ENCODE measurements at places on chromosomes 3 and 15. TPM values are rescaled to one million over a fixed set of nuclear protein-coding genes. Genes with fewer than 3 reads are reported as not detected.

Gene CCDC13
- total RNA-seq: 1.3 TPM

DNA sequence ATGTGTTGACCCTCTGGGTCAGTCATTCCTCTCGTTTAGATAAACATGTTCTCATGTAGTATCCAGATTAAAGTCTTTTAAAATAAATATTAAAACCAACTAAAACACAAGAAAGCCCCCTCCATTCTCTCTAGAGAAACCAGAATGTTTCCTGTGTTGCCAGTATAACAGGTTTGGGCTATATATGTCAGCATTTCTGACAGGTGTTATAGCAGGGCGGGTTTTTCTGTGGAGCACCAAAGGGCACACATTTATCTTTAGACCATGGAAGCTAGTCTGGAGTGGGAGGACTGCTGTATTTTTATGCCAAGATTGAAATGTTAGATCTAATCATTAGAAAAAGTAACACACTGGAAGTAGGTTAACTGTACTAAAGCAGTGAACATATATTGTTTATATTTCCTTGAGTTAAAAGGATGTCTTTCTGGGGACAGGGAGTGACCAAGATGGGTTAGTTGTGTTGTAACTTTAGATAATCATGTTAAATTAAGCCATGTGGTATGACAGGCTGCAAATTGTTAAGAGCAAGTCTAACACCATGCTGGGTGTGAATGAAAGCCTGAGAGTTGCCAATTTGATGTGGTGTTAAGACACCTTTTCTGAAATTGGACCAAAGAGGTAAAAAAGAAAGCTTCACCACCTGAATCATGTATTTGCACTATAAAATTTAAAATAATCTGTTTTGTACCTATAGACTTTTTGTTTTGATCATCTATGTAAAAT lies 15.6 kb downstream of the KCTD6 start:
- peaks cover 6% of the 10 kb centered on the region for H3K36me3 ChIP-seq
- no peak for DNase-seq
- H3K27ac ChIP-seq: no peak overlapping the region
- no peaks in the 10 kb centered on the region for H3K27me3 ChIP-seq

GRCh38 chr3:97464035-97464434 lies 300.5 kb upstream of the ARL6 start:
- no peaks in the 10 kb centered on the region for H3K4me1 ChIP-seq
- no peak overlapping the region for H3K4me3 ChIP-seq
- H3K27me3 ChIP-seq: no peaks in the 10 kb centered on the region
- no peak overlapping the region for H3K27ac ChIP-seq
- H3K36me3 ChIP-seq: no peaks in the 10 kb centered on the region

GRCh38 chr15:73747847-73748590 lies 5.1 kb downstream of the INSYN1 start:
- H3K36me3 ChIP-seq: no peaks in the 10 kb centered on the region
- peaks cover 5% of the 10 kb centered on the region for H3K4me1 ChIP-seq
- H3K27ac ChIP-seq: no peak overlapping the region
- no peak for DNase-seq
- no peak overlapping the region for H3K4me3 ChIP-seq

GRCh38 chr15:90004252-90004651 lies 3.1 kb downstream of the ZNF710 start:
- no peaks in the 10 kb centered on the region for H3K27me3 ChIP-seq
- H3K4me1 ChIP-seq: peaks cover 40% of the 10 kb centered on the region
- H3K4me3 ChIP-seq: peak overlapping the region; percentile 36
- no peaks in the 10 kb centered on the region for H3K36me3 ChIP-seq
- H3K27ac ChIP-seq: peak overlapping the region; percentile 97
- peak; percentile 71 for DNase-seq

Gene GPR160
- 0.76 TPM for total RNA-seq

DNA sequence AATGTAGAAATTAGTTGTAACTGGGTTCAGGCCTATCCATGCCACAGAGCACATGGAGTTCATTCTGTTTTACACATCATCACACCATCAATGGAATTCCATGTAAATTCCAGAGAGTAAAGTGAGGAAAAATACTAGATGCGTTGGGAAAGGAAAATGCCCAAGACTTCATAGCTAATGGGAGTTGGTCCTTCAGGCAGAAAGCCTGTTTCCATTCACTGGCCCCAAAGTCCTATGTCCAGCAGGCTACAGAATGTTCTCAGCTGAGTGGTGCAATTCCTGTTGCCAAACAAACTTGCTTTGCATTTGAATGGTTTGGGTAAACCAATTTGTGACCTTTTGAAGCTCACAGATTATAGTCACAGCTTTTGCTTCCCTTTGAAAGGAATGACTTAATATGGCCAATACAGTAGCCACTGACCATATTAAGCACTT lies 164.6 kb upstream of the PFN2 start:
- no peak overlapping the region for H3K27ac ChIP-seq
- H3K4me3 ChIP-seq: no peak overlapping the region
- no peaks in the 10 kb centered on the region for H3K27me3 ChIP-seq
- H3K36me3 ChIP-seq: no peaks in the 10 kb centered on the region

Gene CCDC39
- total RNA-seq: not detected

GRCh38 chr3:170485294-170485693 lies 66.6 kb downstream of the CLDN11 start:
- DNase-seq: no peak
- no peak overlapping the region for H3K27ac ChIP-seq
- H3K27me3 ChIP-seq: no peaks in the 10 kb centered on the region
- no peaks in the 10 kb centered on the region for H3K4me1 ChIP-seq

DNA sequence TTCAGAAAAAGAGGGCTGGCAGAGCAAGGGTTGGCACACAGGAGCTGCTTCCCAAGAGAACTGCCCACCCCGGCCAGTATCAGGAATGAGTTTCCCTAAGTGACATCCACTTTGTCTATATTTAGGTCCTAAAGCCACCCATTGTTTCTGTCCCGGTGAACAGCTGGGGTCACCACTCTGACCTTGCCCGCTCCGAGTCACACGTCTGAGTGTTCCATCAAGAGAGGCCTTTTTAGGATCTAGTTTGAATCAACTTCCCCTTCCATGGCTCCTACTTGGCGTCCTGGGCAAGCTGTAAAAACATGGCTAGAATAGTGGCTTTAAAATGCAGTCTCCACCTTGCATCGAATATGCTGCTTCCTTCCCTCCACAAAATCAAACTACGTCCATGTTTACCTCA lies 109.6 kb upstream of the ARHGEF3 start:
- H3K4me1 ChIP-seq: no peaks in the 10 kb centered on the region
- no peak overlapping the region for H3K4me3 ChIP-seq
- no peak for DNase-seq
- no peaks in the 10 kb centered on the region for H3K36me3 ChIP-seq
- H3K27ac ChIP-seq: no peak overlapping the region

Gene B3GALNT1
- total RNA-seq: 3.4 TPM

DNA sequence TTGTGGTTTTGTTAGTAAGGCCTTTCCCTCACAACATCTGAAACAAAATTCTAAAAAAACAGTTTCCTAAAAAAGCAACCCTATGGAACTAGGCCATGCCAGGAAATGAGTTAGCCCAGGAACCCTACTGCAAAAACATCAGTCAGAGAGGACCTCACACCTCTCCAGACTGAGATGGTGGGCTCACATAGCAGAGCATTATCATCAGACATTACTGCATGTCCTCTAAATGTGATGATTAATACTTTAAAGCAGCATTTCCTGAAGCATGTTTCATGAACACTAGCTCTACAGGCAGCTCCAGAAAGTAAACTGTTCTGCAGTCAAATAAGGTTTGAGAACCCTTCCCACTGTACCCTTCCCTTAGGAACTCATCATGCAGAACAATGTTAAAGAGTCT lies 232.3 kb upstream of the MRPL3 start:
- no peaks in the 10 kb centered on the region for H3K27me3 ChIP-seq
- H3K36me3 ChIP-seq: no peaks in the 10 kb centered on the region
- no peak overlapping the region for H3K4me3 ChIP-seq
- peak; percentile 83 for DNase-seq
- H3K4me1 ChIP-seq: peaks cover 36% of the 10 kb centered on the region
- peak overlapping the region; percentile 40 for H3K27ac ChIP-seq

Gene LDHAL6B
- not detected for total RNA-seq

- H3K27ac ChIP-seq: no peak overlapping the region
- no peak overlapping the region for H3K4me3 ChIP-seq
- no peaks in the 10 kb centered on the region for H3K4me1 ChIP-seq
- no peaks in the 10 kb centered on the region for H3K36me3 ChIP-seq
Measured at GRCh38 chr3:26260139-26260538, 362.4 kb upstream of the LRRC3B start.

- H3K36me3 ChIP-seq: no peaks in the 10 kb centered on the region
- no peak for DNase-seq
- H3K4me1 ChIP-seq: peaks cover 22% of the 10 kb centered on the region
- H3K27ac ChIP-seq: no peak overlapping the region
Measured at GRCh38 chr3:184778426-184779332, 33.3 kb upstream of the VPS8 start.

Gene SIDT1
- total RNA-seq: not detected

GRCh38 chr3:15973940-15974339 lies 176.2 kb upstream of the ANKRD28 start:
- H3K36me3 ChIP-seq: no peaks in the 10 kb centered on the region
- no peak overlapping the region for H3K4me3 ChIP-seq
- no peak overlapping the region for H3K27ac ChIP-seq

- no peak overlapping the region for H3K4me3 ChIP-seq
- no peaks in the 10 kb centered on the region for H3K36me3 ChIP-seq
- DNase-seq: no peak
- H3K4me1 ChIP-seq: no peaks in the 10 kb centered on the region
- peaks cover 21% of the 10 kb centered on the region for H3K27me3 ChIP-seq
Measured at GRCh38 chr15:33738941-33739664, 229.2 kb upstream of the CHRM5 start.

Gene TERC
- 59.7 TPM for total RNA-seq

DNA sequence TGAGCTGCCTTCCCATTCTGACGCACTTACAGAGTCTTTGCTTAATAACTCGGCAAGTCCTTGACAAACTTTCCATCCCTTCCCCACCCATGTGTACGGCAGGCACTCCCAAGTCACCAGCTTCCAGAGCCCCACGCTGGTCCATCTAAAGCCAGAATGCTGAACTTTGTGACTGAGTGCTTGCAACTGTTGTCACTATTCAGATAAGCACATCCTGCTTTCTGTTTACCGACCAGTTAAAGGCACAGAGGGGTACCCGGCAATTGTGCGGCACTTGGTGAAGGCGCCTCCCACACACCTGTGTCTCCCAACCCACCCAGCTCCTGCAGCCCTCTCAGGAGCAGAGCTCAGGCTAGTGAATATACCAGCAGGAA lies 430.6 kb downstream of the FOXP1 start:
- DNase-seq: no peak
- no peaks in the 10 kb centered on the region for H3K36me3 ChIP-seq
- no peak overlapping the region for H3K4me3 ChIP-seq
- H3K4me1 ChIP-seq: no peaks in the 10 kb centered on the region
- H3K27ac ChIP-seq: no peak overlapping the region

Gene KBTBD8
- total RNA-seq: 0.86 TPM

All from GM23248 (cell line).